ENCODE measurements at places on chromosomes 12 and 14.

GRCh38 chr12:28425526-28425925 is 235.3 kb downstream of the CCDC91 start:
- peak; percentile 2 for DNase-seq

DNA sequence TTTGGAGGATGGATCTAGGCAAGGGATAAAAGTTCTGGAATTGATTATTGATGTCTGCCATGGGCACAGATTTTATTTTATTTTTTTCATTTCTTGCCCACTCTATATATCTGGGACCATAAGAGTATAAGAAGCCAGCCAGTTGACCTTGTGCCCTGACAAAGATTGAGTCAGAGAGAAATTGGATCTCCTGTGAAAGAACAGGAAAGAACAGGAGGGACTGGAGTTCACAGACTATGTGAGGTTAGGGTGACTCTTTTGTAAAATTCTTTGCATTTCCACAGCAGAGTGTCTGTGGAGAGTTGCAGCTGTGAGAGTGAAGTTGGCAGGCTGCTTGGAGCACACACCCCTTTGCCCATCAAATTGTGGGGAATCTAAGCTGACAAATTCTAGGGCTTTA is 358.4 kb upstream of the TBX3 start:
- no peak for DNase-seq

- DNase-seq, result no peak
Measured at GRCh38 chr12:87363497-87364084, 665.6 kb downstream of the C12orf50 start.

DNA sequence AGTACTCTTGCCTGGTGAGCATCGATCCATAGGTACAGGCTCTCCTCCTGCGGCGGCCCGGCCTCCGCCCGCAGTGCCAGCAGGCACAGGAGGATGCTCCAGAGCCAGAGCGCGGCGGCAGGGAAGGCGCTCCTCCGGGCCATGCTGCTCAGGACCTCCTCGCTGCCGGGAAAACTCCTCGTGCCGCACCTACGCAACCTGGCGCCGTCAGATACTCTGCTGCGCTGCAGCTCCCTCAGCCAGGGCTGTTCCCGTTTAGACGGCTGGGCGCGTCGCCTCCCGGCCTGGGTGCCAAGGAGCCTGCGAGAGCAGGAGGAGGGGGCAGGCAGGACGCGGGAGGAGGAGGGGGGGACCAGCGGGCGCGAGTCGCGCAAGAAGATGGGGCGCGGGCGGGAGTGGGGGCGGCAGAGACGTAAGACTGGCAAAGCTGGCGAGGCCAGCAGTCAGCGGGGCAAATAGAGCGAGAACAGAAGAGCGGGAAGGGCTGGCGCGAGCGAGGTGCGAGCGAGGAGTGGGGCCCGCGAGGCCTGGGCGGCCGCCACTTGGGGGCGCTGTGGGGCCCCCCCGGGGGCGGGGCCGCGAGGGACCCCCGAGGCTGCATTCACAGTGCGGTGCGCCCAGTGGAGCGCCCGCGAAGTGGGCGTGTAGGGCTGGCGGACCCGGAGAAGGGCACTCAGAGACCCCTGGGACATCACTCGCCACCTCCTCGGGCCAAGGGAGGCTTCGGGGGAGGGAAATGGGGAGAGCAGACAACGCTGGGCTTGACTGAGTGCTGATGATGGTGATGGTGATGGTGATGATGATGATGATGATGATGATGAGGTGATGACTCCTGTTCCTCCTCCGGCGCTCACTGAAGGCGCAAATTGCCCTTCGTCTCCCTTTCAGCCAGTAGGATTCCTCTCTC is at the start of gene WIF1:
WIF1 (minus strand) TSS at position 257 of the 907 bp plus-strand sequence; CDS start at position 143, 114 bp downstream.
- peak; percentile 55 for DNase-seq

- DNase-seq, result no peak
Measured at GRCh38 chr12:94962670-94963069, 40.8 kb downstream of the NDUFA12 start.

GRCh38 chr12:107091989-107092641 is 1.2 kb downstream of the CRY1 start:
- peak; percentile 76 for DNase-seq

DNA sequence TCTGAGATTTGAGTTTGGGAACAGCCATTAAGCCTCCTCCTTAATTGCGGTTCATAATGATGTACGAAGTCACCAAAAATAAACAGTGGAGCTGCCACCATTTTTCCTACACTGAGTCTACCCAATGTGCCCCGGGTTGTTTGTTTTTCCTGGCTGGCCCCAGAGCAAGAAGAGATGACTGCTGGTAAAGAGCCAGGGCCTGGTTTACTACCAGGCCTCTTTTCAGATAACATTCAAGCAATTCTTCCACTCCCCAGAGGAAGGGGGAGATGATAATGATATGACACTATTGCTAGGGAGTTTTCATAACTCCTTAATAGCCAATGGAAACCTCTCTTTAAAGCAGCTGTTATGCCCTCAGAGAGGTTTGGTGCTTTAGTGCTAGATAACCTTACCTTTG is 42.3 kb downstream of the BRAP start:
- DNase-seq, result no peak

DNA sequence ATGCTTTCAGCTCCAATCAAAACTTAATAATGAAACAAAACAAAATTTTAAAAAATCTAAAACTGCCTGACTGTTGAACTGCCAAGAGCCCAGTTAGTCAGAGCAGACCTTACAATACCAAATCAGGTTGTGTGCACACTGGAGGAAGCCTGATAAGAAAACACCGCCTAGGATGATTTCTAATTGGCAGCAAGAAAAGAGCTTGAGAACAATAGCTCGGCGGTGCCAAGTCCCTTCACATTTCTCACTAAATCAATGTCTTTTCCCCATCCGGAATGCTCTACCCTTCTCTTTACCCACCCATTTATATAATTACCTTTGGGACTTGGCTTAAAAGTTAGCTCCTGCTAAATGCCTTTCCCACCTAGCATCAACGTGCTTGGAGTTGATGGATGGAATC is 256.7 kb downstream of the C12orf75 start:
- no peak for DNase-seq

- DNase-seq, result no peak
Measured at GRCh38 chr14:31592631-31593030, 31.4 kb downstream of the NUBPL start.

- DNase-seq, result no peak
Measured at GRCh38 chr12:24922090-24922489, 26.8 kb downstream of the BCAT1 start.

DNA sequence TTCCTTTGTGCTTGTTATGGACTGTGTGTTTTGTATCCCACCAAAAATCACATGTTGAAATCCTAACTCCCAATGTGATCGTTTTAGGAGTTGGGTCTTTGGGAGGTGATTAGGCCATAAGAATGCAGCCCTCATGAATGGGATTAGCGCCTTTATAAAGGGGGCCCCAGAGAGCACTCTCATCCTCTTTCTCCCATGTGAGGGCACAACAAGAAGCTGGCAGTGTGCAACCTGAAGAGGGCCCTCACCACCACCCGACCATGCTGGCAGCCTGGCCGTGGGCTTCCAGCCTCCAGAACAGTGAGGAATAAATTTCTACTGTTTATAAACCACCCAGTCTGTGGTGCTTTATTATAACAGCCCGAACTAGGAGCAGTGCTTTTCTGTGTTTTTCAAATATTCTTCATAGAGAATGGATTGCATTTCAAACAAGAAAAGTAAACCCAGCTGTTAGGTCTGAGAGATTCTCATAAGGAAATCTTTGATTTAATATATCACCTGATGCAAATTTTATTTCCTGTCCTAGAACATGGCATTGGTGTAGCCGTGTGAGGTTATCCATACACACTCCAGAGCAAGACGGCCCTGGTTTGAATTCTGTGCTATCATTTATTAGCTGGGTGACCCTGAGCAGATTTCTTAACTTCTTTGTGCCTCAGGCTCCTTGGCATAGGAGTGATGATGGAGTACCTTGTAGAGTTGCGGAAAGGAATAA is 27.8 kb downstream of the HSPB8 start:
- no peak for DNase-seq

- no peak for DNase-seq
Measured at GRCh38 chr12:130316251-130316650, 21.4 kb upstream of the PIWIL1 start.
